ENCODE measurements at places on chromosomes 13 and 19.

GRCh38 chr19:12272980-12273901 is 21.4 kb downstream of the ZNF44 start:
- DNase-seq, result peak; percentile 14

DNA sequence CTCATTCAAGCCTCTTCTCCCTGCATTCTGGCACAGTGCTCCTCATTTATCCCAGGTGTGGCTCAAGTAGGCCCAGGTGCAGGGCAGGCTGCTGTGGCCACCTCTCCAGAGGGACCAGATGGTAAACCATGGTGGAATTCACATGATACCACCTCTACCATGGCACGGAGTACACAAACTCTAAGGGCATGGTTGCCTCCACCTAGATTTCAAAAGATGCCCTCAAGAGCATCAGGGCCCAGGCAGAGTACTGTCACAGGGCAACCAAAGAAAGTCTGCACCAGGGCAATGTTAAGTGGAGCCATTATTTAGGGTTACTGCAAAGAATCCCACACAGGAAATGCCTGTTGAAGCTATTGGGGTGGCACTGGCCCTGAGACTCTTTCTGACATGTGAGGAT is 647.1 kb upstream of the MIR17HG start:
- DNase-seq, result no peak

GRCh38 chr13:49935171-49936074 is 717 bp downstream of the SPRYD7 start:
- peak; percentile 66 for DNase-seq

GRCh38 chr19:18007917-18008673 is at the start of gene ARRDC2:
Gene ARRDC2, plus strand, starts transcription at chr19:18008170. Its CDS starts 141 bp downstream, at chr19:18008311.
- no peak for DNase-seq

- DNase-seq, result no peak
Observed at GRCh38 chr13:106407338-106407737, 128.1 kb downstream of the EFNB2 start.

DNA sequence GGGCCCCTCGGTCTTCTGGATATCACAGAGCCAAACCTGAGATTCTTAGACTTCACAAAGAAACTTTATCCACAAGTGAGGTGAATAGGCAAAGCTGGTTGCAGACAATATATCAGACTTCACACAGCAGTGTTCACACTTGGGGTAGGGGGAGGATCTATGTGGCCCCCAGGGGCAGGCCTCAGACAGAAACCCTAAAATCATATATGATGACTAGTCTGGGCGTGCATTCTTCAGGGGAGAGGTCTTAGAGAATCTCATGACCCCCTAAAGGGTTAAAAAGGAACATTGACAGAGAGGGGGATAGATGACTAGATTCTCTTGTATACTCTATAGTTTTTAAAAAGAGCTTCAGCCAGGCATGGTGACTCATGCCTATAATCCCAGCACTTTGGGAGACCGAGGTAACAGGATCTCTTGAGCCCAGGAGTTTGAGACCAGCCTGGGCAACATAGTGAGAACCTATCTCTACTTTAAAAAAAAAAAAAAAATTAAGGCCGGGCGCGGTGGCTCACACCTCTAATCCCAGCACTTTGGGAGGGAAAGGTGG is 2.8 kb downstream of the TYROBP start:
- DNase-seq, result no peak

- no peak for DNase-seq
Observed at GRCh38 chr13:99429670-99430069, 71.6 kb upstream of the TM9SF2 start.

- DNase-seq, result no peak
Observed at GRCh38 chr19:38658462-38659306, 11.2 kb downstream of the ACTN4 start.

DNA sequence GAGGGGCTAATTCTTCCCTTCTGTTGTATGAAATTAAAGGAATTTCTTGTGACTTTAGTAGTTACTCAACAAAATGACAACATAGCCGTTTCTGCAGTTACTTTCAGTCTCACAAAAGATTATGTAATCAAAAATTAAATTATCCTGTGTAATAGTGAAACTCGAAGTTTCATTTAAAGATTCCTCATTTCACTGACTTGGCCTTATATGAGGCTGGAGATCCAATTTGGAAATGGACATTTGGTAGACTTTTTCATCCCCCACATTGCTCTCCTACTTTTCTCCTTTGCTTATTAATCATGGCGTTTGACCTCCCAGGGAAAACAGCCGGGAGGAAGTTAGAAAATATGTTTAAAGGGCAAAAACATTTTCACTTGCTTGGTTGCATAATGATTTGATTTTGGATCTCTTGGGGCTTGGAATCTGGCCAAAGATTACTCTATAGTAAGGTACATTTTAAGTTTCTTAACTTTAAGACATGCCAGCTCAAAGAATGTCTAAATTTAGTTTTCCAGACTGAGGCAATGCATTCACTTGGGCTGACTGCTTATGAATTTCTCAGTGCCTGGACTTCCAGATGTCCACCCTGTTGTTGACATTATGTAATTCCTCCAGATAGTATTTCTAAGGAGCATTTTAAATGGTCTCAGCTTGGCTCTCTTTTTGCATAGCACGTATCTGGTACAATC is 1364.9 kb upstream of the MIR17HG start:
- no peak for DNase-seq

DNA sequence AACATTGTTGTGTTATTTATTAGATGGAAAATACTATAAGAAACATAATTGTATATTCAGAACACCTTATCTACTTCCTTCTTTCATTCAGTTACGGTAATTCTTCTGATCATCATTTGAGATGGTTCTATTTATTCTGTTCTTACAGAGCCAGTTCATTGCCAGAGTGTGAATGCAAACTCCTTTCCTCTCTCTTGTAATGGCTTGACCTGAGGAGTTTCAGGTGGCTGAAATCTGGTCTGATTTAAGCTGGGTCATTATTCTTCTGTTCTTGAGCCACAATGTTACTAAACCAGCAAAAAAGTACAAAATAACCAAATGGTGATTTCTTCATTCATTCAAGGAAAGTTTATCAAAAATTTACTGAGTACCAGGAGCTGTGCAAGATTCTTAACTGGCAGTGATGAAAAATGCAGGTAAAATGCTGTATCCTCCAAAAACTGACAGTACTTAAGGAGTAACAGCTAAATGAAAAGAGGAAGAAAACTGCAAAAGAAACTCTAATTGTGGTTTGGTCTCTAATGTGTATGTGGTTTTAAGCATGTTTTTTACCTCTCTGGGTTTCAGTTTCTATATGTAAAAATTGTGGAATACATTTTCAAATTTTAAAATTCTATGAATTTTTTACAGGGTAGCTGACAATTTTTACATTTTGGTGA is 182.4 kb upstream of the UFM1 start:
- DNase-seq, result peak; percentile 1

DNA sequence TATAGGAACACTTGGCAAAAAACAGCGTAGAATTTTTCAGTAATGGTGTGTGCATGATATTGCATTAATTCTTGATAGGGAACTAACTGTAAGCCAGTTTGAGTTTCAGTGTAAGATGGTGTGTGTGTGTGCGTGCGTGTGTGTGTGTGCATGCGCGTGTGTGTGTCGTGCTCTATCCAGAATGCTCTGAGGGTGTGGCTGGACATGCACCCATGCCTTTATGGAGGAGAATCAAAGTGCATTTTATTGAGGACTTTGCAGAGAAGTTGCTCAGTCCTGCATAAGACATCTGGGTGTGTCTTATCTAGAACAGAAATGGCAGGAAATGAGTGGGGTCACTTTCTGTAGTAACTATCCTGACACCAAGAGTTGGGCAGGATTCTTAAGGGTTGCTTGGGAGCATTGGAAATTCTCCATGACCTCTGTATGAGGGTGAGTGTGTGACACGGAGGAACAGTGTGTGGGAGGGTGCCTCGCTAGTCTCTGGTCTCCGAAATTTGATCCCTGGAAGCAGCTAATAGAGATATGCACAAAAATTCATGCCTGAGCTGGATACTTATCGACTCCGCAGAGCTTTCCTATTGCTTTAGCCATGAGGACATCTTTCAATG is 252.2 kb downstream of the TSHZ3 start:
- no peak for DNase-seq

DNA sequence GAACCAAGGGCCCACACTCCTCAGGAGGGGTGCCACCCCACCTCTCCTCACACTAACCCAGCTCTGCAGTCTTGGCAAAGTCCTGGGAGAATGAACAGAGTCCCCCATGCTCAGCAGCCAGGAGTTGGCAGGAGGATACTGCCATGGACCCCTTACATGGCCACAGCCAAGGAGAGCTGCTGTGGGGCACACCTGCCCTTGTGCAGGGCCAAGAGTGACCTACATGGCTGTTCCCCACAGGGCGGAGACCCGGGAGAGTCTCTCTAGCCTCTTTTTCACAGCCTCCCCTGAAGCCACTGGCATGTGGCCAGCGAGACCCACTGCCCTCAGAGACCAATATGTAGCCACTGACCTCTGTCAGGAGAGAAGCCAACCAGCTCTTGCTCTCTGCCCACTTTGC is 45.9 kb upstream of the VSTM2B start:
- no peak for DNase-seq

DNA sequence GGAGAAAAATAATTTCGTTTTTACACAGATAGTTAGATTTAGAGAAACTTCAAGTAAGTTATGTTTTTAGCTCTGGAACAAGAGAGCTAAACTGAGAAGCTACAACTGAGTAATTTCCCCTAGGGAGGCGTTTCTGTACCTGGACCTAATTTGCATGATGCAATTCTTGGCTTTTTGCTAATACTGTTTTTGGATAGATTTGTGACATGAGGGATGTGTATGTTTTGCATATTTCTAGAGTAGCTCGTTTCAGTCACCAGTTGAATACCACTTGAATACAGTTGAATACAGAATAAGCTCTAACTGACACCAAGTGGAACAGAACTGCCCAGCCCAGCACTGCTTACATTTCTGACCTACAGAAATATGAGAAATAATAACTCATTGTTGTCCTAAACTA is 1227.9 kb upstream of the SPRY2 start:
- DNase-seq, result no peak

DNA sequence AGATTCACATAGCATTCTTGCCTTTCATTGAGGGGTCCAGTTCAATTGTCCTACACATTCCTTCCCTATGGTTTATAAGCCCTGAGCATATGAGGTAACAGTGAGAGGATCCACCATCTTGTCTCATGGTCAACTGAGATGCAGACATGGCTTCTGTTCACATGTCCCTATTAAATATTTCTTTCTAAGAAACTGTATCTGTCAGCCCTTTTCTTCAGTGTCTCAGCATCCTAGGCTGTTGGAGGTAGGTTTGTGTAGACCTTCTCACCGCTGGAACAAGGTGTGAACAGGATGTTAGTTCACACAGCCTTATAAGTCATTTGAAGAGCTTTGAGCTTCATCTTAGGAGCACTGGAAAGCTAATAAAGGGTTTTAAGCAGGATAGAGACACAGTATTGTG is 110.3 kb upstream of the EDNRB start:
- no peak for DNase-seq

GRCh38 chr13:41455725-41456419 is 1.5 kb upstream of the RGCC start:
- no peak for DNase-seq

DNA sequence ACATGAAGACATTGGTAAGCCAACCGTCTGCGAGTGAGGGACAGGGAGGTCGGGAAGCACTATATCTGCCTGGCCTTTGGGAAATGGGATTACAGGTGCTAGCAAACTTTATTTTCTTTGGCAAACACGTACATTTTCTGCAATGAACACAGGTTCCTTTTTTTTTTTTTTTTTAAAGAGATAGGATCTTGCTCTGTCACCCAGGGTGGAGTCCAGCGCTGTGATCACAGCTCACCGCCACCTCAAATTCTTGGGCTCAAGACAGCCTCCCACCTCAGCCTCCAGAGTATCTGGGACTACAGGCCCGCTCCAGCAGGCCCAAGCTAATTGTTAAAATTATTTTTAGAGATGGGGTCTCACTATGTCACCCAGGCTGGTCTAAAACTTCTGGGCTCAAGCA is 24.2 kb downstream of the ELAVL1 start:
- DNase-seq, result no peak

DNA sequence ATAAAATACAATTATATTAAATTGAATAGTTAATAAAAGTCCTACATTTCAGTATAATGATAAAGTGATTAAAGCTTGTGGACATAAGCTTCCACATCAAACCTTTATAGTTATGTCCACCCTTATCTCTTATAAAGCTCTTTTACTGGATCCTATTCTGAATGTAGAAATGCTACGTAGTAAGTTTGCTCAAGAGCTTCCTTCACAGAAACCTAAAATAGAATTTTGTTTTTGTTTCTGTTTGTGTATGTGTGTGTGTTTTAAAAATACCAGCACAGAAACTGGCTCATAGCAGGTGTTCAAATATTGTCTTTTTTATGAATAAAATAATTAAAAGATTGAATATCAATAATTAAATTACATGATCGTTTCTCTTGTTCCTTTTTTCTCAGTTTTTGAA is 21.0 kb upstream of the UFM1 start:
- DNase-seq, result no peak

GRCh38 chr13:97225533-97225932 is 3.4 kb downstream of the MBNL2 start:
- DNase-seq, result no peak

GRCh38 chr13:24124789-24125476 is 35.6 kb upstream of the SPATA13 start:
- no peak for DNase-seq

DNA sequence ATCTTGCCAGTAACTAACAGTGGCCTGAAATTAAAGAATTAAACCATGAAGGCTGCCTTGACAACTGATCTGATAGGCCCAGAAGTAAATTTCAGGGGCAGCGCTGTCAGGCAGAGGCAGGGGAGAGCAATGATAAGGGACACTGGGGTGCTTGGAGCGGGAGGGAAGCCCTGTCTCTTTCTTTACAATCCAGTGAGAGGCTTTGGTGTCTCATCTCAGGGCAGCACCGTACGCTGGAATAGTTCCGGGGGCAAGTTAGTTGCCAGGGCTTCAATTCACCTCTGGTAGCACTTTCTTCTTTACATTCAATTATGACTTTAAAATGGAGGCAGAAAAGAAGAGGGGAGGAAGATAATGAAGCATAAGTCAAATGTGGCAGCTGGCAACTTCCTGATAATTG is 74.6 kb downstream of the CBY2 start:
- DNase-seq, result no peak

- no peak for DNase-seq
Observed at GRCh38 chr19:42762789-42763188, 2.7 kb downstream of the PSG8 start.

DNA sequence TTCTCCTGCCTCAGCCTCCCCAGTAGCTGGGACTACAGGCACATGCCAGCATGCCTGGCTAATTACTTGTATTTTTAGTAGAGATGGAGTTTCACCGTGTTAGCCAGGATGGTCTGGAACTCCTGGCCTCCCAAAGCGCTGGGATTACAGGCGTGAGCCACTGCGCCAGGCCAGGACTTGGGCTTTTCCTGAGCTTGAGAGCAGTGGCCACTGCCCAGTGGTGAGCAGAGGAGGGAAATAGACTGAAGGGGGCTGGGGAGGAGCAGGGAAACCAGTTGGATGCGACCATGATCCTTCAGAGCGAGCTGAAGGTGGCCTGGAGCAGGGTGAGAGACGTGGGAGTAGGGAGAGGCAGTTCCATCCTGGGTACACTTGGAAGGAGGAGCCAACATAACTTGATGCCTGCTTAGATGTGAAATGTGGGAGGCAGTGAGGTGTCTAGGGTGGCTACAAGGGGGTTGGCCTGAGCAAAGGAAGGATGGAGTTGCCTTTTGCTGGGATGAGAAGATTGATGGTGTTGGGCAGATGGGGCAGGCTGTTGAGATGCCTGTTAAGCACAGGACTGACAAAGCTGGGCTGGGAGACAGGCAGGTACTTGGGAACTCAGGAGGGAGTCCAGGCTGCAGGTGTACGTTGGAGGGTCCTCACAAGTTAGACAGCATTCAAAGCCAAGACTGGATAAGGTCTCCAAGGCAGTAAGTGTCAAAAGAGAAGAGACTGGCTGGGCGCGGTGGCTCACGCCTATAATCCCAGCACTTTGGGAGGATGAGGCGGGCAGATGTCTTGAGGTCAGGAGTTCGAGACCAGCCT is 31.8 kb downstream of the KCTD15 start:
- DNase-seq, result no peak
